Tibial nerve (tissue), 4 donors: ENCODE measurements at places on chromosomes 2 and 18.

DNA sequence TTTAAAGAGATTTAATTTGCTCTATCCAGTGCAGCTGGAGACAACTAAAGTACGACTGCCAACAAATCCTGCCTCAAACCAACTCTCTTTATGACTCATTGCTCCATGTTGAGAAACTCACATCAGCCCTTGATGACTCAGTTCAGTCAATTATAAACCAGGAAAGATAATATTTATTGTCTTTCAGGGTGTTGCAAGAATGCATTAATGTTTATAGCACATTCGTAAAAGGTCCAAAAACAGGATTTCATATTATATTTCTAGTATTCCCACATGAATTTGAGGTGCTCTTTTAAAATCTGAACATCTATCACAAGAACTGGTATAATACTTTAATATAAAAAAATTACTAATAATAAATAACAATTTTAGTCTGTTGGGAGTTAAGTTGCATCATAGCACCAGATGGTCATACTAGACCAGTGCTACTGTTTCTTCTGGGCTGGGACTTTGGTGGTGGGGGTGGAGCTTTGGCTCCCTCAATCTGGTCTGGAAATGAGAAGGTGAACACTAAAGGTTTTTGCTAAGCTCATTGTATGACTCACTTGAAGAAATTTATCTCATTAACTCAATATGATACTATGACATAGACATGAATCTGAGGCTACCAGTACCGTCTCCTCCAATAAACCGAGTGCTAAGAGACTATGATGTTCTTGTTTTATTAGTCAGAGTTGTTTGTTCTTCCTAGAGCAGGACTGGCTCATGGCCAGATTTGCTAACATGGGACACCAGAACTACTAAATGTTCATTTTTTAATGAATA lies 26.6 kb upstream of the MAP3K20 start:
- peak; percentile 68 for DNase-seq

GRCh38 chr2:233817361-233817911 lies 36.9 kb downstream of the HJURP start:
- DNase-seq: no peak

- DNase-seq: no peak
Observed at GRCh38 chr18:79852561-79853302, 55.0 kb downstream of the KCNG2 start.

GRCh38 chr2:25955036-25955435 lies 27.3 kb downstream of the KIF3C start:
- no peak for DNase-seq

DNA sequence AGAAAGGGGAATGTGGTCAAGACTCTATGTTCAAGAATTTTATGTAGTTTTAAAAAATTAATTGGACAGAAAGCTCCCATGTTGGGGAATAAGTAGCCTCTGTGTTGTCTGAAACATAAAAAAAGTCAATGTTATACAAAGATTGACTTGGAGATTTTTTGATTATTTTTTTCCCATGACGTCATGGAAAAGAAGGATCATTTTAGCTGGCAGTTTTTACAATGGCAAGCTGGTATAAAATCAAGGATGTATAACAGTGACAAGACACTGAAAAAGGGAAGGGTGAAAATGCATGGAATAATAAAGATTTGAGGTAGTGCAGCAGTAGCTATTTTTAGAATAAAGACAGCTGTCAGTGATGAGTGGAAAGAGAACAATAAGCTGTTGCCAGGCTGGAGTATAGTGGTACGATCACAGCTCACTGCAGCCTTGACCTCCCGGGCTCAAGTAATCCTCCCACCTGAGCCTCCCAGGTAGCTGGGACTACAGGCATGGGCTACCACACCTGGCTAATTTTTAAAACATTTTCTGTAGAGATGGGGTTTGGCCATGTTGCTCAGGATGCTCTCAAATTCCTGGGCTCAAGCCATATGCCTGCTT lies 9.2 kb downstream of the SLC39A10 start:
- DNase-seq: no peak

DNA sequence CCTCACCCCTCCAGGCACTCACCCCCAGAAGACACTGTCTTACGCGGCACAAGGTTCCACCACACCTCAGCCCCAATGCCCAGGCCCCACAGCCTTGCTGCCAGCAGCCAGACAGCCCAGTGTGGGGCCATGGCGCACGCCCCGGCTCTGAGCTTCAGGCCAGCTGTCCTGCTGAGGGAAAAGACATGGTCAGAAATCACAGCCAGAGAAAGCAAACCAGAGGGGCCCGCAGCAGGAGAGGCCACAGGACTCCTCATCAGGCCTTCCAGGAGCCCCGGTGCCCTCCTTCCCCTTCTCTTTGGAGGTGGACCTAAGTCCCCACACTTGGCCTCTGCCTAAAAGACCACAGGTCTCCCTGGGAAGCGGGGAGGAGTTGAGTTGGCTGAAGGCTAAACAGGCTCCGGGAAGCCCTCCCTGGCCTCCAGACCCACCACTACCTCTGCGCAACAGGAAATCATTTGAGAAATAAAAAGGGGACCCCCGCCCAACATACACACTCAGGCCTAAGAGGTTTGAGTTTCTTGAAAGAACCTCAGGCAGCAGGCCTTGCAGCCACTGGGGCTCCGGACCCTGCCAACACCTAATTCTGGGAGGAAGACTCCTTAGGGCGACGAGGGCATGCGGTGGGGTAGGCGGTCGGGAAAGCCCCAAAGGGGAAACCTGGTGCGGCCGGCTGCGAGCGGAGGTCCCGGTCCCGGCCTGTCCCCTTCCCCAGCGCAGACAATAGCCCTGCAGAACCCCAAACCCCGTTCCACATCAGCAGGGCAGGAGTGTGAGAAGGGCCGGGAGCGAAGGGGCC lies 1.9 kb downstream of the SEMA4C start:
- no peak for DNase-seq

DNA sequence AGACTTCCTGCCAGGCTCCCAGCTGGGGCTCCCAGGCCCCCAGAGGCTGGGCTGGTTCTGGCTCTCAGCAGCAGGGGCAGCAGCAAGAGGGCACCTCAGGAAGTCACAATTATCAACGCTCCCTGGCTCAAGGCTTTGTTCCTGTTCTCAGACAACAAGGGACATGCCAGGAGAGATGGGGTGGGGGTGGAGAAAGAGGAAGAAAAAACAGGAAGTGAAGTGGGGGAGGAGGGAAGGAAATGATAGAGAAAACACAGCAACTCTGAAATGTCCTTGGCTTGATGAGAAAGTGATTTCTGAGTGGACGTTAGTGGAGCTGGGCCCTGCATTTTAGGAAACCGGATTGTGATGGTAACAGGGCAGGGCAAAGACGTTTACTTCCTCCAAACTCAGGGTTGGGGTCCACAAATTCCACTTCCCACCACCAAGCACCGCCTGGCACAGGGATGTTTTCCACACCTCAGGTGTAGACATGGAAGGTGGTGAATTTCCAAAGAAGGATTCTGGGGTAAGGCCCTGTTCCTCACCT lies 40.4 kb downstream of the CYRIA start:
- DNase-seq: peak; percentile 39

- no peak for DNase-seq
Observed at GRCh38 chr2:28401411-28401810, 8.8 kb downstream of the FOSL2 start.

- DNase-seq: no peak
Observed at GRCh38 chr2:72810165-72810564, 15.7 kb downstream of the EXOC6B start.

GRCh38 chr2:180979749-180980105 lies 678 bp upstream of the UBE2E3 start:
- no peak for DNase-seq

- no peak for DNase-seq
Observed at GRCh38 chr2:222835823-222836151, 25.0 kb upstream of the ACSL3 start.

- DNase-seq: peak; percentile 41
Observed at GRCh38 chr18:32549248-32550110, 78.8 kb upstream of the GAREM1 start.

- no peak for DNase-seq
Observed at GRCh38 chr2:111219285-111219684, 98.6 kb downstream of the BCL2L11 start.

DNA sequence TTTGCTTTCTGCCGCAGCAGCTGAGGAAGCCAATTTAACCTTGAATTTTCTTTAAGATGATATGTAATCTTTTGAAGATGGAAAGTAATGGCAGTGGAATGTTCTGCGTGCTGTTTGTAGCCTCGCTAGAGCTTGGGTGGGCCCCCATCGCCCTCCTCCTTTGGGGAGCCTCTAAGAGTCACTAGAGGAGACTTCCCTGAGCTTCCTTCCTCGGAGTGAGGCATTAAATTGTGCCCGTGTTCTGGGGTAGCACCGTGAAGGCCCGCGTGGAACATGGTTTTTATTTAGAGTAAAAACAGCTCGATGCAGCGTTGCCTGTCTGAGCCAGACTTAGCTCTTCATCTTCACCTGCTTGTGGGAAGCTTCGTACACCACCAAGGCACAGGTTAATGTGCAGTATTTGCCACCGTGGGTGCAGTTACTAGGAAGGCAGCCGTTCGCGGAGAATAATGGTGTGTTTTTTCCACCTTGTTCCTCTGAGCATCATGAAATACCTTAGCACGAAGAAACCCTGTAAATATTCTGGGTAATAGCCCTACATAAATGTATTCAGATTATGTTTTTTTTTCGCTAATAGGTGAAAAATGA lies 38.5 kb downstream of the NCK2 start:
- DNase-seq: no peak

DNA sequence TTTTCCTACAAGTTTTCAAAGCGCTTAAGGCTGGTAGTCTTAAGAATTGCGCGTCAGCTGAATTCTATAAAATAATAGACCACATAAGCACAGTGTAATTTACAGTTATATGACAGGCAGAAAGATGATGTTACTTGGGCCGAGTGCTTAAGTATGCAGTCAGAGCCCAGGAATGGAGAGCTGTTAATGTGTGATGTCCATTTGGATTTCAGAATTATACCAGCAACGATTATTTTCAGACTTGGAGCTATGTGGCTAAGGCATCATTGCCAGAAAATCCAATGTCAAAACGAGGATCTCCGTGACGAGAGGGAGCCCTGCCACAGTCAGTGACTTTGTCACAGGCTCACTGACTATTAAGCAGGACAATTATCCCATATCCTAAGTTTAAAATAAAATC lies 3.4 kb downstream of the KLF7 start:
- DNase-seq: no peak

DNA sequence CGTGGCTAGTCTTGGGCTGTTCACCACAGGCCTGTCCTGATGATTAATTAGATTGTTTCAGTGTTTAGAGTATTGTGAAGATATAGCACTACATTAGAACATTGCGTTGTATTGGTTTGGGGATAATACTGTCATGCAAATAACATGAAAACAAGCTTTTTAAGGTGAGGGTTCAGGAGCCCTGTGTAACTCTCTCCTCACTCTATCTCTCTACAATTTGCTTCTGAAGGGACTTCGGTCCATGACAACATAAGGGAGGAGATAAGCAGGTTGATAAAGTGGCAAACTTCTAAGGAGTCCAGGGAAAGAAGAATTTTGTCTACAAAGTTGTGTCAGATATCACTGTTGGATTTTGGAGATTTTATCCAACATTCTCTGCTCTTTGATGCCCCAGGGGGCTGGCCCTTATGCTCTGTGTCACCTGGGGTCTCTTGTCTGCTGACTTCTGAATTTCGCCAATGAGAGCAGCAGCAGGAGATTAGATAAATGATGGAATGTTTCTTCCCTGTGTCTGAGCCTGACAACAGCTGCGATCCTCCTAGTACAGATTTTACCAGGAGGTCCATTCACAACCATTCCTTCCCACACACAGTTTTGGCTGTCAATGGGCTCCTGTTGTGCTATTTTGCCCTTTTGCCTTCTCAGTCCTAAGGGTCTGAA lies 3.3 kb downstream of the TNP1 start:
- DNase-seq: no peak

GRCh38 chr2:222433332-222434173 lies 9.2 kb downstream of the SGPP2 start:
- no peak for DNase-seq

GRCh38 chr18:71431171-71431570 lies 1113.0 kb downstream of the CBLN2 start:
- no peak for DNase-seq

DNA sequence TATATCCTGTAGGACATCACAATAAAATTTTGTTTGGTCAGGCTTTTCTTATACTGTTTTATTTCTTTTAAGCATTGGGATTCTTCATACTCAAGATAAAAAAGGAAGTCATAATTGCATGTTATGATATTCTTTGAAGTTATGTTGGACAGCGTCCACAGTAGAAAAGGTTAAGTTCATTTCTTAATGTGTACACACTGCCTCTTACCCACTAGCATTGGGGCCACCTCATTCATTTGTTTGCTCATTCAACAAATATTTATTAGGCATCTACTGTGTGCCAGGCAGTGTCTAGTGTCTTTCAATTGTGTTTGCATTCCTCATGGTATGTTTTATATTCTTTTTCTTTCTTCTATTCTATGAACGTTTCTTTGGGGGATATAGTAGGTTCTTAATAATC lies 70.2 kb downstream of the PTPRM start:
- DNase-seq: no peak

GRCh38 chr2:195563857-195564512 lies 93.0 kb upstream of the SLC39A10 start:
- no peak for DNase-seq

DNA sequence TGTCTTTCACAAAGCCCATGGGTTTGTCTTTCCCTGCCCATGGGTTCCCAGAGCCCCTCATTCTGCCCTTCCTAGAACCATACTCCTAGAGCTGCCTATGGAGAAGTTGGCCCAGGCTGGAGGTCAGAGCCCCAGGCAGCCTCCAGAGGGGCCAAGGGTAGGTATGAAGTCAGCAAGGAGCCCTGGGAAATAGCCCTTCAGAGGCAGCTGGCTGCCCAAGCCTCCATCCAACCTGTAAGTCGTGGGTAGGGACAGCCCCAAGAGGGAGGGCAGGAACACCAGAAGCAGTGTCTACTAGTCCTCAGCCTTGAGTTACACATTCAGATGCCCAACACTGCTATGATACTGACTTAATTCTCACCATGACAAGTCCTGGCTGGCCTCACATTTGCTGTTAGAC lies 49.5 kb downstream of the TMEM247 start:
- DNase-seq: no peak

DNA sequence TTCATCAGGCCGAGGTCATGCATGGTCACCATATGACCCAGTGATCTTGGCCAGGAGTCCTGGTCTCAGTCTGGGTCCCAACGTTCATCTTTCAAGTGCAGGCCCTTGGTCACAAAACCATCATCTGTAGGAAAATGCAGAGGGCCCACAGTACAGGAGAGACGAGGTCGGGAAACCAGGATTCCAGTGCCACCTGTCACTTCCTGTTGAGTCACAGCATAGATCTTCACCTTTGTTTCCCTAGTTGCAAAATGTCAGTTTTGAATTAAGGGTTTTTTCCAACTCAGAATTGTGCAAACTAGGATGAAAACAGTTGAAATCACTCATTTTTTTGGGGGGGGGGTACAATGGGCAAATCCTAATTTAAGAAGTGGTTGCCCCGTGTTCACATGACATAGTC lies 162.2 kb downstream of the INSIG2 start:
- no peak for DNase-seq

- DNase-seq: no peak
Observed at GRCh38 chr2:221120643-221121042, 451.5 kb downstream of the EPHA4 start.

- no peak for DNase-seq
Observed at GRCh38 chr18:75358928-75359327, 68.6 kb downstream of the SMIM21 start.
